ENCODE measurements at places on chromosomes 11 and 22.
A peak's percentile ranks its signal among the peaks of the same experiment; 100 is the strongest.

DNA sequence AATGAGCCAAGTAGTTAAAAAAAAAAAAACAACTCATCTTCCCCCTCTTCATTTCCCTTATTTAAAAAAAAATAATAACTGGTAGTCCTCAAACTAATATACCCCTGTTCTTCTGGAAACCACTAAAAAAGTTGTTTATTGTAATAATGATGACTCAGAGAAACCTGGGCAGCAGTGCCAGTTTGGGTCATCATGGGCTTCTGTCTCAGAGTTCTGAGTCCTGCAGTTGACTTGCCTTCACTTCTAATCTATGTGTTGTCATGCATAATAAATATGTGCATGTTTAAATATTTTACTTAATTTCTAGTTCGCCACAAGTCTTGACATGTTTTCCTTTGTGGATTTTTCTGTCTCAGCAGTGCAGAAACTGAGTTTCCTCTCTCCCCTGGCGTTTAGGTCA lies 46.8 kb downstream of the PPP2R1B start:
- H3K27me3 ChIP-seq, result no peaks in the 10 kb centered on the region
- no peak overlapping the region for H3K4me3 ChIP-seq
- peaks cover 26% of the 10 kb centered on the region for H3K4me1 ChIP-seq
- DNase-seq, result no peak
- peaks cover 51% of the 10 kb centered on the region for H3K36me3 ChIP-seq
- H3K27ac ChIP-seq, result no peak overlapping the region

DNA sequence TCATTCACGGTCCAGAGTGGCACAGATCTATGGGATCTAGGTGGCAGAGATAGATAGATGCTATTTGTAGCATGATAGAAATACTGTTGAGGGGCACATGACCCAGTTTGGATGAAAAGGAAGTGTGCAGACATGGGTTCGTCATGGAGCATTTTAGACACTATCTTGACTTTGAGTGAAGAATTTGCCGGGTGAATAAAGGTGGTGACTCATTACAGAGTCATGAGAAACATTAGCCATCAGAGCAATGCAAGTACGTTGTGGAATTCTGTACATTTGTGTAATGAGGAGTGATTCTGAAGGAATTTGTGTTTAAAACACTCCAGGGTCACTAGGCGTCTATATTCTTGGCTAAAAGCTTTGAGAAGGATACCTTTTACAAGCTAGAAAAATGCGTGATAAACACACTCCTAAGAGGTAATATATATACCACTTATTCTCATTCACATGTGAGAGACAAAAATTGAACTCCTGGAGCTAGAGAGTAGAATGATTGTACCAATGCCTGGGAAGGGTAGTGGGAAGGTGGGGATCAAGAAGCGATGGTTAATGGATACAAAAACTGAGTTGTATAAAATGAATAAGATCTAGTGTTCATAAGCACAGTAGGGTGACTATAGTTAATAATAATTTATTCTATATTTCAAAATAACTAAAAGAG lies 593.7 kb upstream of the LUZP2 start:
- H3K4me3 ChIP-seq, result no peak overlapping the region
- H3K4me1 ChIP-seq, result no peaks in the 10 kb centered on the region
- H3K27ac ChIP-seq, result no peak overlapping the region
- no peak for DNase-seq
- H3K36me3 ChIP-seq, result no peaks in the 10 kb centered on the region

GRCh38 chr11:131894615-131895544 lies 524.5 kb downstream of the NTM start:
- no peak overlapping the region for H3K27ac ChIP-seq
- no peaks in the 10 kb centered on the region for H3K27me3 ChIP-seq
- DNase-seq, result no peak

DNA sequence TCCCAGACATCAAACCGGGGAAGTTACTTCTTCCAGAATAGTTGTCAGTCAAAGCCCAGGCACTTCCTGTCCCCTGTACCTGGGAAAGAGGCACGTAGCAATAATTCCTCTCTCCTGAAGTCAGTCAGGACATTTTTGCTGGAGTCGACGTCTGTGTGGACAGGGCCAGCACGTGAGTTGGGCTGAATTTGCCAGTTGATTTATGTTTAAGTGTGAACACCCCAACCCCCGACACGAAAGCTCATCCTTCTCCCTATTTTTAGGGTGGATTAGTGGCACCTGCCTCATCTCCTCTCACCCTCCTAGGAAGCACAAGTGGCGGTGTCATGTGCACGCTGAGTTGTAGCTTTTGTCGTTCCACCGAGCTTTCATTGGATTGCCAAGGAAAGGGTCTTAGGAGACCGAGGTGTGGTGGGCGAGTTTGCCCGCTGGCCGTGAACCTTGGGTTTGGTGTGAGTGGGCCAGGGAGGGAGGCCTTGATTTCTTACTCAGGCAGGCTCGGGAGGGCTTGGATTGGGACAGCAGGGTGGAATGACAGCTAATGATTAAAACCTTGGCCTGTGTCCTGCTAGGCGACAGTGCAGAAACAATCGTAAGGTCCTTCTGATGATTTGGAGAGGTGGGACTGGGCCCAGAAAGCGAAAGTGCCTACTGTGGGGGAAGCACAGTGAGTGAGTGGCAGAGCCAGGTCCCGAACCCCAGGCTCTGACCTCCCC lies 87.0 kb upstream of the CRYBB3 start:
- peak overlapping the region; percentile 65 for H3K27ac ChIP-seq
- no peaks in the 10 kb centered on the region for H3K36me3 ChIP-seq
- no peaks in the 10 kb centered on the region for H3K4me1 ChIP-seq
- H3K4me3 ChIP-seq, result peak overlapping the region; percentile 79

GRCh38 chr11:1740786-1741530 lies 9.4 kb downstream of the IFITM10 start:
- no peaks in the 10 kb centered on the region for H3K27me3 ChIP-seq
- H3K27ac ChIP-seq, result no peak overlapping the region
- no peak overlapping the region for H3K4me3 ChIP-seq
- peak; percentile 42 for DNase-seq
- H3K36me3 ChIP-seq, result no peaks in the 10 kb centered on the region

DNA sequence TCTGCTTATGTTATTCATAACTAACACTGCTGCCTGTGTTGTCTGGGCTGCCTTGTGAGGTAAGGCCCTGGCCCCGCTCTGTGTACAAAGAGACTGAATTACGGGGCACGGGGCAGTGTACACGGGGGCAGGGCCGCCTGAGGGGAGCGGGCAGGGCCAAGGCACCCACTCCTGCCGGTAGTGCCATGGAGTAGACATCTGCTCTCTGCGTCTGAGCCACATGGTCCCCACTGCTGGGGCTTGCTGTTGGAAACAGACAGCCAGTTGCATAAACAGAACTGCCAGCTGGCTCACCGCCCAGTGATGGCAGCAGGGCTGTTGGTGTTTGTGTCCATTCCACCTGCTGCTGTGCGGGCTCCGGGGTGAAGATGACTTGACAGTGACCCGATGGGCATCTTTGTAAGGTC lies 19.8 kb downstream of the FAM118A start:
- no peaks in the 10 kb centered on the region for H3K36me3 ChIP-seq
- H3K4me1 ChIP-seq, result no peaks in the 10 kb centered on the region
- no peak overlapping the region for H3K4me3 ChIP-seq
- peak overlapping the region; percentile 95 for H3K27ac ChIP-seq

- no peaks in the 10 kb centered on the region for H3K4me1 ChIP-seq
- no peak overlapping the region for H3K27ac ChIP-seq
- no peaks in the 10 kb centered on the region for H3K27me3 ChIP-seq
- H3K4me3 ChIP-seq, result no peak overlapping the region
Measured at GRCh38 chr11:85685125-85685819, 723 bp downstream of the CCDC89 start.

GRCh38 chr11:46239801-46240061 lies 37.7 kb upstream of the CREB3L1 start:
- no peaks in the 10 kb centered on the region for H3K27me3 ChIP-seq
- no peaks in the 10 kb centered on the region for H3K36me3 ChIP-seq
- H3K27ac ChIP-seq, result no peak overlapping the region
- H3K4me3 ChIP-seq, result no peak overlapping the region
- no peak for DNase-seq

DNA sequence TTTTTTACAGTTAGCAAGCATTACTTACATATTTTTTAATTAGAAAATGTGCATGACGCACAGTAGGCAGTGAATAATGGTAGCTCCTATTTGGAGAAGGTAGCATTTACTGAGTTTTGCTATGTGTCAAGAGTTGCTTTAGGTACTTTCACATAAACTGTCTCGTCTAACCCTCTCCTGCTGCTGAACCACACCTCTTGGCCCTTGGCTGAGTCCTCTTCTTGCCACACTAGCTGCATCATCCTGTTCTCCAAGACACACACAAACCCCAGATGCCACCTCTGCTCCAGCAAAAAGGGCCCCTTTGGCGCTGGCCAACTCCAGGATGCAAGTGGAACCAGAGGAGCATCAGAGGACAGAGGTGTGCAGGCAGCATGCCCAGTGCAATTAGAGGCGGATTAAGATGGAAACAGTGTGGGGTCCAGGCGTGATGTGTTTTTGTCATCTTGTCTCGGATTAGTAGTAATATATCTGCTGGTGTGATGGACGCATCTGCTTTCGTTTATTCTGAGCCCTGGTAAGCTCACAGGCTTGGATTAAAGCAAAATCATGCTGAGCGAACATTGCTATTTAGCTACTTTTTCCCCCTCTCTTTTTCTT lies 367.0 kb upstream of the CADM1 start:
- DNase-seq, result no peak
- no peaks in the 10 kb centered on the region for H3K27me3 ChIP-seq
- H3K36me3 ChIP-seq, result no peaks in the 10 kb centered on the region
- H3K4me1 ChIP-seq, result no peaks in the 10 kb centered on the region

- DNase-seq, result peak; percentile 84
- peak overlapping the region; percentile 96 for H3K27ac ChIP-seq
- peaks cover 12% of the 10 kb centered on the region for H3K36me3 ChIP-seq
- H3K4me3 ChIP-seq, result no peak overlapping the region
Measured at GRCh38 chr22:23256986-23257888, 76.9 kb downstream of the BCR start.

DNA sequence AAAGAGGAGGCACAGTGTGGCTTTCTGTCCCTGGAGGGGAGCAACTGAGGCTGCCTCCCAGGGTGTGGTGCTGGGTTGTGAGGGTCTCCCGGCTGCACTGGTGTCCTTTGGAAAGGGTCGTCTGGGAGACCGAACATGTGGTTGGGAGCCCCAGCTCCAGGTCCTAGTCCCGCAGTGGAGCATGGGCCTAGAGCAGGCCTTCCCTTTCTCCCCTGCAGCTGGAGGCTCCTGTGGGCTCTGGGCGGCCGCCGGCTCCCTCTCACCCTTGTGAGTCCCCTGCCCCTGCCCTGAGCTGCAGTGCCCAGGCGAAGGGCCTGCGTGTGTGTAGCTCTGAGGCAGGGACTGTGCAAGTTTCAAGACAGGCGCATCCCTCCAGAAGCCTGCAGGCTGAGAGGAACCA lies 1492.7 kb downstream of the BRD1 start:
- no peaks in the 10 kb centered on the region for H3K27me3 ChIP-seq
- no peak overlapping the region for H3K27ac ChIP-seq
- no peaks in the 10 kb centered on the region for H3K36me3 ChIP-seq
- no peak overlapping the region for H3K4me3 ChIP-seq
- no peak for DNase-seq
- H3K4me1 ChIP-seq, result no peaks in the 10 kb centered on the region

DNA sequence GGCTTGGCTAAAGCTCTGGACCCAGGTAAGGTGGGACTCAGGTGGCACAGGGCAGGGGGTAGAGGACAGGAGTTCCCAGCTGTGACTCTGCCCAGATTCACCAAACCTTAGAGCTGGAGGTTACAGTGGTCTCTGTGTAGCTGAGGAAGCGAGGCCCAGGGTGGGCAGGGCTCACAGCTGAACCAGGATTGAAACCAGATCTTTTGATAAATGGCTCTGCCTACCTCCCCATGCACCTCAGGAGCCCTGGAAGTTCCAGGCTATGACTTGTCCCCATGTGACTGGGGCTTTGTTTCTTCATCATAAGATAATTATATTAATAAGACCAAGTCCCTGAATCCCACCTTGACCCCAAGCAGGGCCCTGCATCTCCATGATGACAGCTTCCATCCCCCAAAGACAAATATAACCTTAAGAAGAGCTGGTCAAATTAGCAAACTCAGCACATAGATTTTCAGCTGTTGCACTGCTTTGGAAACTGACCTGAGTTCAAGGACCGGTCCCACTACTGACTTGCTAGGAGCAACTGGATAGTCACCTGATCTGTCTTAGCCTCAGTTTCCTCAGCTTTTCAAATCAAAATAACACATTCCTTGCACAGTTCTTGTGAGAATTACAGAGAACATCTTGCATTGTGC lies 21.3 kb upstream of the TSKU start:
- no peaks in the 10 kb centered on the region for H3K27me3 ChIP-seq
- no peaks in the 10 kb centered on the region for H3K36me3 ChIP-seq
- H3K4me1 ChIP-seq, result no peaks in the 10 kb centered on the region

DNA sequence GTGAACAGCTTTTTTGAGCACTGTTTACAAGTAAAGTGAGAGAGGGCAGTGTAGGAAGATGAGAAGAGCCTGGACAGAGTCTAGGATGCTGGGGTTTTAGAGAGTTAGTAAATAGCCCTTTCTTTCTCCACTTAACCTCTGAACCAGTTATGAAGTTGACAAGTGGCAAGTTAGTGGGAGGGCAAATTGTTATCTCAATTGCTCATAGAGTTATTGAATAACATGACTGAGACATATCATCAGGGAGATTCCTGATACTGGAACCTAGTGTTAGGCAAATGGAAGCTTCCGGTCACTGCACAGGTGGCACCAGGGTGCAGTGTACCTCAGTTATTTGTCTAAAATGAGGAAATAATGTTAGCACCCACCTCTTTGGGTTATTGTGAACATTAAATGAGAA lies 57.8 kb upstream of the PTPN5 start:
- H3K27me3 ChIP-seq, result no peaks in the 10 kb centered on the region
- no peak for DNase-seq
- H3K27ac ChIP-seq, result no peak overlapping the region
- no peaks in the 10 kb centered on the region for H3K4me1 ChIP-seq

DNA sequence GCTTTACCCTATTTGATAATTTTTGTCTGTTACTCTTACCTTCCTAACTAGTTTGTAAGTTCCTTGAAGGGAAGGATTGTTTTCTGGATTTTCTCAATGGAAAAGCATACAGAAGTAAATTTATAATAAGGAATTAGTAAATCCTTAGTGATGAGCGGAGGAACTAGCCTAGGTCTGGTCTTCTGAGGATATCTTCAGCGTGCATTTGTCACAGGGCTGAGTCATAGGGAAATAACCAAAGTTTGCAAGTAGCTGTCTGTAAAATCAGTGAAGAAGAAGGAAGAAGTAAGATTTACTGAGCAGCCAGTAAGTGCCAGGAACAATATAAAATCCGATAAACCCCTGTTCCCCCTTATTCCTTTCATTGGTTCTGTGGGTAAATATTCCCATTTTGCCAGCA lies 162.7 kb upstream of the SORL1-AS1 start:
- no peak overlapping the region for H3K27ac ChIP-seq
- H3K4me3 ChIP-seq, result no peak overlapping the region
- no peaks in the 10 kb centered on the region for H3K4me1 ChIP-seq
- H3K36me3 ChIP-seq, result peaks cover 87% of the 10 kb centered on the region
- H3K27me3 ChIP-seq, result no peaks in the 10 kb centered on the region
- no peak for DNase-seq

- no peaks in the 10 kb centered on the region for H3K36me3 ChIP-seq
- no peak overlapping the region for H3K4me3 ChIP-seq
- no peak overlapping the region for H3K27ac ChIP-seq
- no peaks in the 10 kb centered on the region for H3K27me3 ChIP-seq
Measured at GRCh38 chr11:33779849-33780528, 5.7 kb upstream of the FBXO3 start.

- H3K4me1 ChIP-seq, result no peaks in the 10 kb centered on the region
- DNase-seq, result no peak
- no peaks in the 10 kb centered on the region for H3K36me3 ChIP-seq
- no peak overlapping the region for H3K27ac ChIP-seq
- H3K27me3 ChIP-seq, result no peaks in the 10 kb centered on the region
Measured at GRCh38 chr11:25612806-25613205, 719.1 kb upstream of the ANO3 start.

GRCh38 chr11:134170919-134171281 lies 52.9 kb downstream of the NCAPD3 start:
- H3K36me3 ChIP-seq, result no peaks in the 10 kb centered on the region
- no peak overlapping the region for H3K27ac ChIP-seq
- H3K4me1 ChIP-seq, result no peaks in the 10 kb centered on the region
- no peak overlapping the region for H3K4me3 ChIP-seq
- no peak for DNase-seq

All from right lobe of liver (tissue), 6 donors.